Activated gamma-delta T cell treated with Interleukin-2 at 50 U/mL for 16 hours (primary cell): ENCODE measurements at places on chromosomes 1 and 21.

GRCh38 chr21:37059181-37059580 is 13.7 kb downstream of the PIGP start:
- DNase-seq: no peak

DNA sequence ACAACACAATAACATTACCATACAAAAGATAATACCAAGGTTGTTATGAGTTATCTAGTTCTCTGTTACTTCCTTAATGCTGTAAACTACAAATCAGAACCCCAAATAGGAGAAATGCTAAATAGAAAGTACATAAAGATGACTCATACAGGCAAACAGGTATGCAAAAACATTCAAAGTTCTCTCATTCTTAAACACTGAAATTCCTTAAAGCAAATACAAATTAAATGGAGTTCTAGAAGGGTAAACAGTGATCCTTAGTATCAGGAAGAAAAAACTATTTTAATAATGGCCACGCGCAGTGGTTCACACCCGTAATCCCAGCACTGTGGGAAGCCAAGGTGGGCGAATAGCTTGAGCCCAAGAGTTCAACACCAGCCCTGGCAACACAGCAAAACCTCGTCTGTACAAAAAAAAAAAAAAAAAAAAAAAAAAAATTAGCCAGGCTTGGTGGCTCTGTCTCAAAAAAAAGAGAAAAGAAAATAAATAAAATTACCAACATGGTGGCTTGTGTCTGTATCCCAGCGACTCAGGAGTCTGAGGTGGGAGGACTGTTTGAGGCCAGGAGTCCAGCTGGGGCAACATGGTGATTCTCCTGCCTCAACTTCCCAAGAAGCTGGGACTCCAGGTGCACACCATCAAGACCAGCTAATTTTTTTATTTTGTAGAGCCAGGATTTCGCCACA is 17.5 kb downstream of the FBXO42 start:
- no peak for DNase-seq

DNA sequence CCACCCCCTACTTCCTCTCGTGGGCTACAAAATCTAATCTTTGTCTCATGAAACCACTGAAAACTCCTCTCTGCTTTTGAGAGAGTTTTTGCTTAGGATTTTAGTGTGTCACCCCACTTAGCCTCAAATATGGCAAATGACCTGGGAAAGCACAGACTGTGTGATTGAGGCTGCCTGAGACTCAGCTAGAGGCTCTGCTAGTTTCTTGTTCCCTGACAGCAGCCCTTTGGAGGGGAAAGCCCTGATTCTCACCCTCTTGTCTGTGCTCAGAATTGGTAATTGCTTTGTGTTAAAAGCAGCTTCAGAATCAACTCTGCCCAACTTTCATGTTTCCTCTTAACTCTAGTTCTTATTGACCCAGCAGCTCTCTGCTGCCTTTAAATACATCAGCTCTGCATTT is 85.6 kb upstream of the ZP4 start:
- no peak for DNase-seq

DNA sequence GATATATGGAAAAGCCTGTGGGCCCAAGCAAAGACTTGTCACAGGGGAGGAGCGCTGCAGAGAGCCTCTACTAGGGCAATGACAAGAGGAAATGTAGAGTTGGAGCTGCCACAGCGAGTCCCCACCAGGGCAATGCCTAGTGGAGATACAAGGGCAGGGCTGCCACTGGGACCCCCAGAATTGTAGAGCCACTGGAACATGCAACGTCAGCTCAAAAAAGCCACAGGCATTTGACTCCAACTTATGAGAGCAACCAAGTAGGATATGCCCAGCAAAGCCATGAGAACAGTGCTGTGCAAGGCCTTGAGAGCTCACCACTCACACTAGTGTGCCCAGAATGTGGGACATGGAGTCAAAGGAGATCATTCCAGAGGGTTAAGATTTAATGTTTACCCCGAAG is 63.7 kb upstream of the CAMK1G start:
- DNase-seq: no peak

DNA sequence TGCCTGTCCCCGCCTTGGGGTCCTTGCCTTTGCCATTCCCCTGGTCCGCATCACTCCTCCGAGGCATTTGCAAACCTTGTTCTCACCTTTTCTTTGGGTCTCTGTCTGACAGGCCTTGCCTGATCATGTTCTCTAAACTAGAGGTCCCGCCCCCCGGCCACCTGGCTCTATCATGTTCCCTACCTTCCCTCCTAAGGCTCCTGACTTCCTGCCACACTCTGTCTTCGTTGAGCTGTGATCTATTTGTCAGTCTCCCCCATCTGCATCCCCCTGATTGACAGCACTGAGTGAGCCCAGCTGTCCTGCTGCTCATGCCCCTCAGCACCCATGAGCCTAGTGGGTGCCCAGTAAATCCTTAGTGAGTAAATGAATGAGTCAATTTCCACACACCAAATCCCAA is 22.8 kb downstream of the ERG start:
- DNase-seq: no peak

- no peak for DNase-seq
These were observed 27.1 kb upstream of the GPR153 start for GRCh38 chr1:6288026-6288425.

DNA sequence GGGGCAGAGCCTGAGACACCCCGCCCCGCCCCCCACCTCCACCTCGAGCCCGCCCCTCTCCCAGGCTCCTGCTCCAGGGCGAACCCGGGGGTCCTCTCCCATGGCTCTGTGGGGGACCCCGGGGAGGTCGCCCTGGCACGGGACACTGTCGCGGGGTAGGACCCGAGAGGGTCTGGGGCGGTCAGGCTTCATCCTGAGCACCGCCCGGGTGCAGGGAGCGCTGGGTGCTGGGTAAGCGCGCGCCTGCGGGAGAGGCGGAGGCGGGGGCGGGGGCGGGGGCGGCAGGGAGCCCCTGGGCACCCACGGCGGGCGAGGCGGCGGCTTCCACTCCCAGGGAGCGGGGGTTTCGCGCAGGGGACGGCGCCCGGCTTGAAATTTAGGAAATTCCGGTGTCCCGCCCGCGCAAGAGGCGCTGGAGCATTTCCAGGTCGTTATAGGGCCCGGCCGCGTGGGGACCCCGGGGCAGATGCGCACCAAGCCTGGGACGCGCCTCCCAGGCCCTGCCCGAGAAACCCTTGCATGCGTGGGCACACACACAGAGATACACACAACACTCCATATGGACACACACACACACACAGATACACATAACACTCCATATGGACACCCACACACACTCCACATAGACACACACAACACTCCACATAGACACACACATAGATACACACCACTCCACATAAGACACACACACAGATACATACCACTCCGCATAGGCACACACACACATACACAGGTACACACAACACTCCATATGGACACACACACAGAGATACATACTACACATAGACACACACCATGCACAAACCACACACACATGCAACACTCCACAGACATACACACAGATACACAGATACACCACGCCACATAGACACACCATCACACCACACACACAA is 48.7 kb upstream of the SLC19A1 start:
- peak; percentile 21 for DNase-seq

DNA sequence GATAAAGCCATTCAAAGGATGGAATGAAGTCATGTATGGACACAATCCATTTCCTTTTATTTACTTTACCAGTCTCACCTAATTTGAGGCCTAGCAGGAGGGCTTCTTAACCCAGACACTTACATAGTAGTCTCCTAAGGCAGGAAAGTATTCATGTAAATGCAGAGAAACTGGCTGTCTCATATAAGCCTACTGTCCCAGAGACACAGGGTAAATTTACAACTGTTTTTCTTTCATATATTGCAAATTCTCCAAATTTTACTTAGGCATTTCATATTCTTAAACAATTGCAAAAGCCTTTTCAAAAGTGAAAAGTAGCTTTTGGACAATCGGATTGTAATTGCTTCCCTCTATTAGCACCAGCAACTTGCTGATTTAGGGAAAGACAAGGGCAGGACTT is 29.9 kb downstream of the SPAG17 start:
- DNase-seq: no peak

DNA sequence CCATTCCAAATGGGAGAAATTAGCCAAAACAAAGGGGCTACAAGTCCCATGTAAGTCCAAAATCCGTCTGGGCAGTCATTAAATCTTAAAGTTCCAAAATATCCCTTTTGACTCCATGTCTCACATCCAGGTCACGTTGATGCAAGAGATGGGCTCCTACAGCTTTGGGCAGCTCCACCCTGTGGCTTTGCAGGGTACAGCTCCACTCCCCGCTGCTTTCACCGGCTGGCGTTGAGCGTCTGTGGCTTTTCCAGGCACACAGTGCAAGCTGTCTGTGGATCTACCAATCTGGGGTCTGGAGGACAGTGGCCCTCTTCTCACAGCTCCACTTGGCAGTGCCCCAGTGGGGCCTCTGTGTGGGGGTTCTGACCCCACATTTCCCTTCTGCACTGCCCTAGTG is 130.2 kb downstream of the TPR start:
- DNase-seq: no peak

DNA sequence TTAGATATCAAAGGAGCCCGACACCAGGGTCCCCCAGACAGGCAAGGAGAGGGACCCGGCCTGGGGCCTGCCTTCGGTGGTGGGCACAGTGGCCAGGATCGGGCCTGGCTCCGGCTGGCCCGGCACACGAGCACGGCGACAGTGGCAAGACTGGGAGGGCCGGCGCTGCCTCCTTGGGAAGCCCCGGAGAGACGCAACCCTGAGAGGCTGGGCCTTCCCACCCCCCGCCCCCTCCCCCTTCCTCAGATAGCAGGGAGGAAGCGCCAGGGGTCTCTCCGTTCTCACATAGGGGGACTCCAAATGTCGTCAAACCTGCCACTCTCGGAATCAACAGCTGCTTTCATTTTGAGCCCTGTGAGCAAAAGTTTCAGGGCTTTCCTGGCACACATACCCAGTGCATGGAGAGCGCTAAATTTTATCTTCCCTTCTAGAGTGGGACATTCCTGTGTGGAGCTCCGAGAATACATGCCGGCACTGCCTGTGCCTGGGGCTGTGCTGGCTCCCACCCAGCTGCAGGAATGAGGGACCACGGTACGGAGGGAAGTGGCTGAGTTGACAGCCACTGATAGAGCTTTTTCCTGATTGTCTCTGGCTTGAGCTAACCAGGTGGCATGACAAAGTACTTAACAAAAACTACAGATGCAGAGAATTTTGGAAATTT is 62.4 kb downstream of the CD247 start:
- no peak for DNase-seq

DNA sequence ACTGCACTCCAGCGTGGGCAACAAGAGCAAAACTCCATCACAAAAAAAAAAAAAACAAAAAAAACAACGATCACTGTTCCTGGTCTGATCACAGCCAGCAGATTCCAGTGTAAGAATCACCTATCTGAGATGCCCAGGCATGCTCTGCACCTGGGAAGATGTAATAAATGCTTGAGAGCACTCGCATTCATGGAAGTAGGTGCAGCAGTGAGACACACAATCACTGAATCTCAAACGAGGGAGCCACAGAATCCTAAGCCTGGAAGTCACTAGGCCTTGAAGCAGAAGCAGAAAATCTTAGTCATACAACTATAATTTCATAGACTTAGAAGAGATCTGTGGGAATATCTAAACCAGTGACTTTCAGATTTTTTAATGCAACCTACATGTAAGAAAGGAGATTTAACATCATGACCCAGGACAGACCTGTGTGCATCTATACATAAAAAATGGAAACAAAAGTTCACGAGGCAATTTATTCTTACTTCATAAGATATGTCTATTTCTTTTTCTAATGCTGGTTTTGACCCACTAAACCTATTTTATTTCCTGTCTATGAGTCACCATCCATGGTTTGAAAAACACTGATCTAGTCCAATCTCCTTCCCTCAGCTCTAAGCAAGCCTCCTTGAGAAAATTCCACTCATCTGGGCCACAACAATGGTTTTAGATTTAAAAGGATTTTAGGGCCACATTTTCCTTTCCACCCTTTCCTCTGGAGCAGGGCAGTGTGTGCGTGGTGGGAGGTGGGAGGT is 30.4 kb downstream of the RIMS3 start:
- DNase-seq: no peak

- DNase-seq: no peak
These were observed 21.6 kb downstream of the IRF2BP2 start for GRCh38 chr1:234588386-234588785.

- no peak for DNase-seq
These were observed 280.1 kb upstream of the C1orf174 start for GRCh38 chr1:4179914-4180735.

- DNase-seq: no peak
These were observed 22.9 kb upstream of the CASZ1 start for GRCh38 chr1:10819198-10819901.

DNA sequence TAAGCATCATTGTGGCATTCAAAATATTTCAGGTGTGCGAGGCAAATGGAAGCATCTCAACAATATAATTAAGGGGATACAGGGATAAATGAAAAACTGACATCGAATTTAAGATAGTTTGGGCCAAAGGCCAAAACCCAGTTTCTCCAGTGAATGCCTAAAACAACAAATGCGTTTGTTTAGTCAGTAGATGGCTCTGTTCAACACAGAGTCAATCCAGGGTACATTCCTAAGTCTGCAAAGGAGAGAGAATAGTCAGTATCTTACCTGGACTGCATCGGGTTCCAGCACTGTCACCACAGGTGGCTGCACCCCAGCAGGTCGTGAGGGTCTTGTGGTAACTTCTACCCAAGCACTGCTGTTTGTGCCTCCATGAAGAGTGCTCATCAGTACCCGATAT is 321.1 kb downstream of the KCTD3 start:
- no peak for DNase-seq

- DNase-seq: no peak
These were observed 182.9 kb upstream of the CSF3R start for GRCh38 chr1:36665478-36666080.

DNA sequence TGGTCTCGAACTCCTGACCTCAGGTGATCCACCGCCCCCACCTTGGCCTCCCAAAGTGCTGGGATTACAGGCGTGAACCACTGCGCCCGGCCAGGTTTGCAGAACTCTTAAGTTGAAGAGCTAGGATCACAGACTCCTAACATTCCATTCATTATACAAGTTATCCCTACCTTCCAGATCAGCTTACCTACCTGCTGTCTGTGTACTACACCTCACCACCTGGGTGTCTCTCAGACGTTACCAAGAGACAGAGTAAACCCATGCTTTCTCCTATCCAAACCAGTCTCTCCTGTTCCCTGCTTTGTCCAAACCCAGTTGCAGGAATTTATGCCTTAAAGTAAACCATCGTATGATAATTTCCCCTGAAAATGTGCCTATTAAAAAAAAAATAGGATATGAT is 123.0 kb upstream of the L1TD1 start:
- no peak for DNase-seq

GRCh38 chr1:178031856-178032320 is 62.0 kb upstream of the RASAL2 start:
- peak; percentile 3 for DNase-seq

- DNase-seq: peak; percentile 97
These were observed at the start of gene CDC42 for GRCh38 chr1:22052115-22053016. Gene CDC42, plus strand, starts transcription at chr1:22052709. Its CDS starts 25,770 bp downstream, at chr1:22078479.
